ENCODE measurements at places on chromosomes 7 and 10. TPM values are rescaled to one million over a fixed set of nuclear protein-coding genes. Genes with fewer than 3 reads are reported as not detected.

VIPR2 gene
- not detected for total RNA-seq

- no peak for DNase-seq
- H3K4me3 ChIP-seq, result no peak overlapping the region
- H3K27me3 ChIP-seq, result no peaks in the 10 kb centered on the region
- H3K36me3 ChIP-seq, result no peaks in the 10 kb centered on the region
These were observed 275.2 kb downstream of the PHTF2 start for GRCh38 chr7:78073609-78074382.

- no peaks in the 10 kb centered on the region for H3K27me3 ChIP-seq
- no peaks in the 10 kb centered on the region for H3K36me3 ChIP-seq
- no peak for DNase-seq
- H3K4me3 ChIP-seq, result peak overlapping the region; percentile 85
These were observed 507 bp upstream of the TMEM254 start for GRCh38 chr10:80077869-80078447.

DNA sequence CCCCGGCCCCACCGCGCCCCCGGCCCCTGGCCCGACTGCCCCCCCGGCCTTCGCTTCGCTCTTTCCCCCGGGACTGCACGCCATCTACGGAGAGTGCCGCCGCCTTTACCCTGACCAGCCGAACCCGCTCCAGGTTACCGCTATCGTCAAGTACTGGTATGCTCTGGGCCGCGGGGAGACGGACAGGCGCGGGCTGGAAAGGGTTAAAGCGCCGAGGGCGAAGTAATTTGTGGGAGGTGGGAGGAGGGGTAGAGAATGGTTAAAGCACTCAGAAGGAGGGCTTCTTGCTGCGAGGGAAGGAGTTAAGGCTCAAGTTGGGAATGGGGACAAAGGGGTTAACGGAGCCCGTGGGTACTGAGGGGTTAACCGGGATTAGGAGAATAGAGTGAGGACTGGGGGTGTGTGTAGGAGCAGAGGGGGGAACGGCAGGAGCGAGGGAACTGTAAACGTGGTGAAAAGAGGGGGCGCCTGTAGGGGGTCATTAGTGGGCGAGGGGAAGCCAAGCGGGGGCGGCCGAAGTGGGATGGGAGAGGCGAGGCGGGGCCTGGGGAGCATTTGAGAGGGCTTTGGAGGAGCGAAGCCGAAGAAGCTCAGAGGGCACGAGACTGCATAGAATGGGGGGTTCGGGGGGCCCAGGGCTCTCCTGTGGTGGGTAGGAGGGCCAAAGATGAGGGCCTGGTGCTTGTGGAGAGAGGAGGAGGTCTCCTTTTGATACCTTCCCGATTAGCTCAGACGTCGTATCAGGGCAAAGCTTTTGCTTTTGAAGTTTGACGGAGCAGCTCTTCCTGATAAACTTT, 605 bp downstream of the SUFU start:
- H3K4me3 ChIP-seq, result peak overlapping the region; percentile 76
- peaks cover 24% of the 10 kb centered on the region for H3K4me1 ChIP-seq
- peak overlapping the region; percentile 69 for H3K27ac ChIP-seq
- H3K36me3 ChIP-seq, result peaks cover 10% of the 10 kb centered on the region
- DNase-seq, result peak; percentile 41

- no peak for DNase-seq
- H3K4me1 ChIP-seq, result peaks cover 64% of the 10 kb centered on the region
- no peaks in the 10 kb centered on the region for H3K27me3 ChIP-seq
- H3K4me3 ChIP-seq, result peak overlapping the region; percentile 48
These were observed 61.1 kb downstream of the MKI67 start for GRCh38 chr10:128064970-128065580.

GRCh38 chr10:132373241-132373955, 23.6 kb upstream of the PWWP2B start:
- no peaks in the 10 kb centered on the region for H3K27me3 ChIP-seq
- H3K4me1 ChIP-seq, result no peaks in the 10 kb centered on the region
- DNase-seq, result no peak

GRCh38 chr10:29816801-29817558, 182.2 kb upstream of the SVIL start:
- H3K27me3 ChIP-seq, result no peaks in the 10 kb centered on the region
- no peaks in the 10 kb centered on the region for H3K36me3 ChIP-seq
- H3K4me3 ChIP-seq, result no peak overlapping the region
- no peak for DNase-seq
- no peaks in the 10 kb centered on the region for H3K4me1 ChIP-seq

All from B cell (primary cell).